ENCODE measurements at places on chromosomes 13 and 19.

DNA sequence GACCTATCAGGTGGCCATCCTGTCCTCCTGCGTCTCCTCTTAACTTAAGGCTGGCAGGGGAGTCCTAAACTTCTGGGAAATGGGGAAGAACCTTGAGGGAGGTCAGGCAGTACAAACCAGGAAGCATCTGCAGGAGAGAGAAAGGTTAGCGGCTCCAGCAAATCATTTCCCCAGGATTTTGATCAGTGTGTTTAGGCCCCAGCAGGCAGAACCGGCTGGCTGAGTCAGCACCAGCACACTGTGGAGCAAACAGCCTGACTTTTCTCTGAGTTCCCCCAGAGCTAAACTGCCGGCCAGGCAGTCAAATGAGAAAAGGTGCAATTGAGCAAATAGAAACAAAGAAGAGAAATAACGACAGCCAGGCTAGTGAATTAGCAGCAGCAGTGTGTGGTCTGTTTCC lies 46.7 kb upstream of the MEDAG start:
- no peak for DNase-seq

- DNase-seq = no peak
These were observed 164.6 kb downstream of the IER2 start for GRCh38 chr19:13314761-13315160.

- DNase-seq = no peak
These were observed at the start of gene ADPRHL1 for GRCh38 chr13:113452942-113453901. Gene ADPRHL1, minus strand, starts transcription at chr13:113453488. Its CDS starts 51 bp downstream, at chr13:113453437.

GRCh38 chr19:2538096-2538757 lies 62.3 kb downstream of the GADD45B start:
- no peak for DNase-seq

DNA sequence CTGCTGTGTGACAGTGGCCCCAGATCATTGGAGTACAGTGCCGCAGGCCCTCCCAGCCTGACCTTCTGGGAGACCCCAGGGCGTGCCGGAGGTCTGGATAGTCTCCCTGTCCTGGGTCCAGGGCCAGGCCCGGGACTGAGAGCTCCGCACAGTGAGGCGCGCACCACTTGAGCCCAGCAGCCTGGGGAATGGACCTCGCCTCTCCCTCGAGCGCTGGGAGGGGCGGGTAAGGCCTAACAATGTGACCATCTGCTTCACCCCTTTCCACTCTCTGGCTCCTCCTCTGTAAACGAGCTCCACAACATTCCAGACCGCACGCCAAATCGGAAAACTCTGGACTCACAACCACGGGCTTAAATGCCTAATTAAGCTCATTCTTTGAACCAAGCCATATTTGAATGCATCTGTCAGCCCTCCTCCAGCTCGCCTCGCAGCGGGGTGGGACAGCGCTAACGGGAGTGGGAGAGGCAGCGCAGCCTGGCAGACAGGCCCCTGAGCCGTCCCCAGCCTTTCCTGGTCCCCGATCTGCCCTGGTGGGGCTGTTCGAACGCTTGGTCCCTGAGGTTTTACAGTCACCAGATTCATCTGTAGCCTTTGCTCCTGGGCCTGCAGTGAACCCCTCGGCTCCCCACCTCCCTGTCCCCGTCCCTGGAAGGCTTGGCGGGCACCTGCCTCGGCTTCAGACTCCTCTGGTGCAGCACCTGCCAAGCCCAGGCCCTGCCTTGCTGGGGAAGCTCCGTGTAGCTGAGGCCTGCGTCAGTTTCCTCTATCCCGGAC lies 120.7 kb upstream of the VSTM2B start:
- DNase-seq = peak; percentile 96

DNA sequence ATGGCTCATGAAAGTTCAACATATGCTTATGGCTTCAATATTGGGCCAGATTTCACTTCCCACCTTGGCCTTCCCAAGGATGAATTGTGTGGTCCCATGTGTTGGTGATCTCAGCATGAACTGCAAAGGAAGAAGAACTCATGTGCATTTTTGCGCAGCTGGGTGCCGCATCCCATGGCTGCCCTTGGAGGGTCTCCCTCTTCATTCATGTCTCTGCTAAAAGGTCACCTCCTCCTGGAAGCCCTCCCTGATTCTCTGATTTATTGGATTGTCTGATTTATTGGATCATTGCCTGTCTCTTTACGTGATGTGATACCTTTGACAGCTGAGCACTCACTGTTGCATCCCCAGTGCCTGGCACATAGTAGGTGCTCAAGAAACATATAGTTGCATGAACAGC lies 1.7 kb upstream of the CYP4F8 start:
- DNase-seq = no peak

DNA sequence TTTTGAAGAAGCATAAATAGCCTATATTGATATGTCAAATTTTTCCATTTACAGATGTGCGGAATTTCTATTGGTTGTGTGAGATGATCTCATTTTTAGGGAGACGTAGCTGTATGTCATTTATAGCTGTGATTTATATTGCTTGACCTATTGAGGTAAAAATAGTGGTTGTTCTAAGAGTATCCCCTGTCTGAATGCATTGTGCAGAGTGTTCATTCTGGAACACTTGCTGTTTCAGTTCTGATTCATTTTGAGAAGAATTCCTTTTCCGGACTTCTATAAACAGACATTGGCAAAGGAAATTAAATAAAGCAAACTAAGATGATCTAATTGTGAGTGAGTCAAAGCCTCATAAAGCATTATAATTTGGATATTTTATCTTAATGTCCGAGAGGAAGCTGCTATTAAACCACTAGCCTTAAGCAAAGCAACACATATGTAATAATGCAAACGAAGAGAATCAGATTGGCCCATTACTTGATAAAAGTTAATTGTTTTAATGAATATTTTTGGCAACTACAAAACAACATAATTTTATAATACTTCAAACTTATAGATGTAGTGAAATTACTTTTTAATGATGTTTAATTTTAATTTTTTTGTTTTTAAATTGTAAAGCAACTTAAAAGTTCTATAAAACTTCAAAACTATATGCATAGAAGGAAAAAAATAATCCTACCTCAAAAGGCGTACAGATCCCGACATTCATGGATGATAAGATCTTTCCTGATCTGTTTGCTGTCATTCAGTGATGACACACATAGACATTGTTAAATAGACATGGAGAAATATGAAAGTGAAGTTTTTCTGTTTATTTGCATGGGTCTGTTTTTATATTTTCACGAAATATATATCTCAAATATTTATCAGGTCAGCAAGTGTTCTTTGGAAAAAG lies 942.6 kb upstream of the SLC10A2 start:
- DNase-seq = no peak

DNA sequence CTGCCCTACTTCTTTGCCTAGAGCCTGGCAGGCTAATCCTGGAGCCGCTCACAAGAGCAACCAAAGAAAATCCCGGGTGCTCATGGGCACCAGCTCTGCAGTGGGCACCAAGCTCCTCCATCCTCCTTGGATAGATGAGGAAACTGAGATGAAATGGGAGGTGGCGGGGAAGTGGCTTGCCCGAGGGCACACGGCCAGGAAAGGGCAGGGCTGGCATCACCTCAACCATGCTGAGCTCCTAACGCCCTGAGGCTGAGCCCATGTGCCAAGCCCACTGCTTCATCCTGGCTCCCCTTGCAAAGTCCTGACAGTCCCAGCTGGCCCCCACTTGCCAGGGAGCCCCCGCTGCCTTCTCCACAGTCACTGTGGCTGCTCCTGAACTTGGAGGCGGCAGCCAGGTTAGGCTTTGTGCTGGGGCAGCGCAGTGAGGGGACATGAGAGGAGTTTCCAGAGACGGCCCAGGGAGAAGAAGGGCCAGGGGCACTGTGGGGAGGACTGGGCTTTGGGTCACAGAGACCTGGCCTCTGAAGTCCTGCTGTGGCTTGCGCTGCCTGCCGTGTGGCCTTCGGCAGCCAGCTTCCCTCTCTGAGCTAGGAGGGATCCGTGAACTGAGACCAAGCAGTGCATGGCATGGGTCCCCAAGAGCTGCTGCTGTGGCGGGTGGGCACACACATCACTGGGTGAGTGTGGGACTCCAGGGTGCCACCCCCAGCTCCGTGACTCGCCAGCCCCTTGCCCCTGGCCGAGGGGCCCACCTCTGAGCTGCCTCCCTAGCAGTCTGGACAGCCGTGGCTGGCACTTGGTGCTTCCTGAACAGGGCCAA lies 17.5 kb downstream of the TMED1 start:
- DNase-seq = no peak

GRCh38 chr13:39107561-39107960 lies 69.3 kb downstream of the NHLRC3 start:
- peak; percentile 51 for DNase-seq

- DNase-seq = no peak
These were observed 50.5 kb downstream of the SLITRK1 start for GRCh38 chr13:83831796-83832195.

DNA sequence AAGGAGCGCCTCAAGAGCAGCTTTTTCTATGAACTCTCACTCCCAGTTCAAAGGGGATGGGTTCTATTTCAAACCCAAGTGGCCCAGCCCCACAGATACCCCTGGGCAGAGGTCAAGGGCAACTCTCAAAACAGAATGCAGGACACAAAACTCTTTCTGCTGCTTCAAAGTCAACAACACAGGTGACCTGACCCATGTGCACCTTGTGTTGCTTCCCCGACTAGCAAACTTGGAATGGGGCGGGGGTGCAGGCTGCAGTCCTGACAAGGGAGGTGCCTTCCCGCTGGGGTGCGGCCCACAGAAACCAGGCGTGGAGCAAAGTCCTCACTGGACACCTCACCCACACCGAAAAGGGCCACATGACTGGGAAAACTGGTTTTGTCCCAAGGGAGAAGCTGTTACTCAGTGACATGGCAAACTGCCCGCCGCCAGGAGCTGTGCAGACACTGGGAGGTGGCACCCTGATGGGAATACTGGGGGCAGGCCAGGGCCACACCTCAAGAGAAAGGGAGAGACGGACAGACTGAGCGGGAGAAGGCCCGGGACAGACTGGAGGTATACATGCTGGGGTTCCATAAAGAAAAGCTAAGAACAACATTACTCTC lies 17.4 kb downstream of the ZC3H4 start:
- DNase-seq = no peak

- no peak for DNase-seq
These were observed 97.5 kb downstream of the DIAPH3 start for GRCh38 chr13:60066226-60066625.

All from NCI-H1105 treated with DMSO at 0.1 percent for 48 hours (cell line).